A549 treated with CpdA at 1 μM for 4 hours (cell line): ENCODE measurements at places on chromosomes 1 and 21. TPM values are rescaled to one million over a fixed set of nuclear protein-coding genes. Genes with fewer than 3 reads are reported as not detected.

TTLL10 gene
- total RNA-seq: not detected in 5 replicates

ZBED6 gene
- 1.2 to 4.3 TPM (median 3.2 TPM) in 5 replicates for total RNA-seq

TM2D1 gene
- total RNA-seq: 21.6 to 33.9 TPM (median 24.4 TPM) in 5 replicates

MAD2L2 gene
- 40.6 to 57.1 TPM (median 51.6 TPM) in 5 replicates for total RNA-seq
